Right hindlimb (tissue), 1 donor: ENCODE measurements at places on chromosomes 1 and 21.

GRCh38 chr1:29523136-29523535 lies 286.8 kb downstream of the PTPRU start:
- no peak for DNase-seq

DNA sequence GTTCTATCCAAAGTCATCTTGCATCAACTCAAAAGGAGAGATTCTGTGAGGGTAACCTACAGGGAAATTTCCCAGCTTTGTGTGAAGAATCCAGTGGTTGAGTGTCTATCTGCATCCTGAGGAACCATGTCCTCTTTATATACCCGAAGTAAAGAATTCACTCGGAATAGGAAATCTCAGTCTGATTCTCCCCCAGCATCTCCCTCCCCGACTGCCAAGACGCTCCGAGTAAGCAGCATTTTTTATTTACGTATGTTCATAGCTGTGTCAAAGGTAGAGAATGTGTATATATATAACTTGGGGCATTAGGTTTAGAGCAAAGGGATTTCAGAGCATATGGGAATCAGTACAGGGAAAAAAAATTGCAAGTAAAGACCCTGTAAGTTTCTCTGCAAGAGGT lies 170.2 kb downstream of the SYT2 start:
- DNase-seq, result no peak

GRCh38 chr1:154348429-154349076 lies 23.2 kb downstream of the ATP8B2 start:
- DNase-seq, result no peak

DNA sequence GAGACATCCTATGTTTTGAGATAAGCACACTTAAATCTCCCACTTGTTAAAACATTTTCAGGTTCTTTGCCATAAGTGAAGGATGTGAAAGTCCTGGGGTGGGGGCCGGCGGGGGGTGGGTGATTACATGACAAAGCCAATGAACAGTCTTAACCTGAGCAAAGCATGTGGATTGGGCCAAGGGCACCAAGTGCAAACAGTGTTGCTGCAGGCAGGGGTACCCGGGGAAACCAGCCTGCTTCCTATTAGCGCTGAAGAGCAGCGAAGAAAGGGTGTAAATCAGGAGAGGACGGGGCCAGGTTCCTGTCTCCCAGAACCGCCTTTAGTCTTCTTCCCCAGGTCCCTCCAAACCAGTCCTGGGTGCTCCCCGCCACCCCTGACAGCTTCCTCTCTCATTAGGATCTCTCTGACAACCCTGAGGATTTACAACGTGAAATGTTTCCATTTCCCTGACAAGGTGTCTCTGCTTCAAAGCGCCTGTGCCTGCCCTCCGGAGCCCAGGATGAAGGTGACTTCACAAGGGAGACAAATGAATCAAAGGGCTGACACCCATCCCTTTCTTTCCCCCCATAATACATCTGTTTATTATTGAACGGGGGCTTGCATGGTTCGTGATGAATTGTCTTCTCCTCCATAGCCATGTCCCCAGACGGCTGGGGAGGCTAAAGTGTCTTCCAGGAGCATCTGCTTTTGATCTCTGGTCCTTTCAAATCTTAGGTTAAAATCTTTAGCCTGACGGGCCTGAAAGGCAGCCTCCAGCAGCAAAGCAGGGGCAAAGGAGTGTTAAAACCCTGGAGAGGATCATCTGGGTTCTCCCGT lies 109.5 kb downstream of the TRABD2B start:
- DNase-seq, result no peak

GRCh38 chr1:23644555-23644866 lies 47.1 kb upstream of the RPL11 start:
- no peak for DNase-seq

GRCh38 chr1:201566933-201567801 lies 28.2 kb downstream of the NAV1 start:
- DNase-seq, result no peak
